ENCODE measurements at places on chromosomes 16 and 17.

DNA sequence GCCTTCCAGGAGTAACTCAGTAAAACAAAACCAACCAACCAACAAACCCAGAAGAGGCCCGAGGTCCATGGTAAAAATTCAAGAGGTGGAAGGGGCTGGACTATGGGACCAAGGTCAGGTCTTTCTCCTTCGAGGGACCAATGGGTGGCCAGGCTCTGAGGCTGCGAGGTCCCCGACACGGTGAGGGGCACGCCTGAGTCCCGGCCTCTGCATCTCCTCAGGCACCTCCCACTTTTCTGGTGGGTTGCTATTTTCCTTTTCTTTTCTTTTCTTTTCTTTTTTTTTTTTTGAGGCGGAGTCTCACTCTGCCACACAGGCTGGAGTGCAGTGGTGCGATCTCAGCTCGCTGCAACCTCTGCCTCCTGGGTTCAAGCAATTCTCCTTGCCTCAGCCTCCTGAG is 18.0 kb downstream of the CD7 start:
- no peak for DNase-seq

DNA sequence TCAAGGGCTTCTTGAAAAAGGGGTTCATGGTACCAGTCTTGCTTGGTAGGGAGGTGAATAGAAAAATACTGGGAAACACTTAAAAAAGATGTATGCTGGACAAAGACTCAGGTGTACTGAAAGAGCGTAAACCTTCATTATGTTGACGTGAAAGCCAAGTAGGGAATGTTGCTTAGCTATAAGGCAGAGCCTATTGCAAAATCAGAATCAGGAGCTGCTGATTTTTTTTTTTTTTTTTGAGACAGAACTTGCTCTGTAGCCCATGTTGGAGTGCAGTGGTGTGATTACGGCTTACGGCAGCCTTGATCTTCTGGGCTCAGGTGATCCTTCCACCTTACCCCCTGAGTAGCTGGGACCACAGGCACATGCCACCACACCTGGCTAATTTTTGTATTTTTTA is 3.9 kb downstream of the TMEM94 start:
- no peak for DNase-seq

DNA sequence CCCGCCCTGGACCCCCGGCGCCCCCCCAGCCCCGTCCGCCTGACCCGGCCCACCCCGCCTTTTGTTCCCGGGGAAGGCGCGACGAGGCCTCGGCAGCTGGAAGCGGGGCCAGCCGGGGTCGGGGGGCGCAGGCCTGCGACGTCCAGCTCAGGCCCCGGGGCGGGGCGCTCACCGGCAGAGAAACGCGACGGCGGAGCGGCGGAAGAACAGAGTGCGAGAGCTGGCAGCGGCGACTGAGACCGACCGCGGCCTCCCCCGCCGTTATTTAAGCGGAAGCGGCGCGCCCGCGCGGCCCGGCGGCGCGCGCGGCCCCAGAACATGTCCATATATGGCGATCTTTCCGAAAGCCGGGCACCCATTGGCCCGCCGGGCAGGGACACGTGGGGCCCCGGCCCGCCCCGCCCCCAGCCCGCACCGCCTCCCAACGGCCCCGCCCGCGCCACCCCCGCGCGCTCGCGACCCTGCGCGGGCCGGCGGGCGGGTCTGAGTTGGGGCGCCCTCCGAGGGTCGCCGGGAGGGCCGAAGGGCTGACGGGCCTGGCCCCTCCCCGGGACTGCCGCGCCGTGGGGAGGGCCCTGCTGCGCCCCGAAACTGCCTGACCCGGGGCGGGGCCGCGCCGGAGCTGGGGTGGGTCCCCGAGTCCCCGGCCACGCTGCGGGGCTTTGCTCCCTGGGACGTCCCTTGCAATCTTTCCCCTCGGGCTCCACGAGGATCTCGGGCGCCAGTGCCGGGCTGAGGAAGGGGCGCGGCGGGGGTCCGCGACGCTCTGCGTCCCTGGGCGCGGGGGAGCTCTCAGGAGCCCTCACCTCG is at the start of gene ACTG1:
TSS of gene ACTG1 (minus strand) at position 238 of the 810 bp plus-strand sequence. CDS start 445 bp downstream, outside the sequence.
- no peak for DNase-seq

DNA sequence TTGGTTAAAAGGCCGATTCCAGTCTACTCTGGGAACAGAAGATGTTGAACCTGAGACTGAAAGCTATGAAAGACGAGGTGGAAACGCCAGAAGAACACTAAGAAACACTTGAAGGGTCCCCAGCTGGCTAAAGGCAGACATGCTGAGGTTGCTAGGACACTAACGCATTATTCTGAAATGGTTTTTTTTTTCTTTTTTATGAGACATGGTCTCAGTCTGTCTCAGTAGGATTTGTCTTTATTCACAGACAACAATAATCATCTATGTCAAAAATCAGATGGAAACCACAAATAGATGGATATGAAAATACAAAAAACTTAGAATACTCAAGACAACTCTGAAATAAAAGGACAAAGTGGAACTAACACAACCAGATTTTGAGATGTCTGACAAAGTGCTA is 35.0 kb upstream of the RASD1 start:
- no peak for DNase-seq

DNA sequence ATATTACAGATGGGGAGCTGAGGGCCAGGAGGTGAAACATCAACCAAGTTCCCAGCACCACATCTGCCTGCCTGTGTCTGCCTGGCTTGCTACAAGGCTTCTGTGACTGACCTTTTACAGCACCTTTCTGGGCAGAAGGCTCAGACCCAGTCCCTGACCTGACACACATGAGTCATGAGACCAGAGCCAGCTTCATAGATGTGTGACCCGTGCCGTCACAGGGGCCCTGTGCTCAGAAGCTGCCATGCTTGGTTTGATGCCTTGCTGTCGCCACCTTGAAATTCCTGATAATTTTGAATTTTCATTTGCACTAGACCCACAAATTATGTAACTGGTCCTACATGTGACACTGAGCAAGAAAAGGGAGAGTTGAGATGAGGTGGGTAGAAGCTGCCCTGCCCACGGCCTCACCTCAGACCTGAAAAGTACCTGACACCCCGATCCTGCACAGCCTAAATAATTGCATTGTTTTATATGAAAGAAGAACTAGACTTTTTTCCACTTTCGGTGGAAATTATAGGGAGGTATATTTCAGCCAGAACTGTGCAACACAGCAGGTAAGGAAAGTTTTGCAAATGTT is 13.3 kb upstream of the PECAM1 start:
- no peak for DNase-seq

- no peak for DNase-seq
Measured at GRCh38 chr16:80569440-80570105, 28.8 kb downstream of the DYNLRB2 start.

GRCh38 chr17:45648642-45649041 is 135.5 kb upstream of the CRHR1 start:
- no peak for DNase-seq

- no peak for DNase-seq
Measured at GRCh38 chr17:80817861-80818260, 173.8 kb upstream of the CHMP6 start.

GRCh38 chr17:54282886-54283285 is 460.2 kb downstream of the KIF2B start:
- no peak for DNase-seq

DNA sequence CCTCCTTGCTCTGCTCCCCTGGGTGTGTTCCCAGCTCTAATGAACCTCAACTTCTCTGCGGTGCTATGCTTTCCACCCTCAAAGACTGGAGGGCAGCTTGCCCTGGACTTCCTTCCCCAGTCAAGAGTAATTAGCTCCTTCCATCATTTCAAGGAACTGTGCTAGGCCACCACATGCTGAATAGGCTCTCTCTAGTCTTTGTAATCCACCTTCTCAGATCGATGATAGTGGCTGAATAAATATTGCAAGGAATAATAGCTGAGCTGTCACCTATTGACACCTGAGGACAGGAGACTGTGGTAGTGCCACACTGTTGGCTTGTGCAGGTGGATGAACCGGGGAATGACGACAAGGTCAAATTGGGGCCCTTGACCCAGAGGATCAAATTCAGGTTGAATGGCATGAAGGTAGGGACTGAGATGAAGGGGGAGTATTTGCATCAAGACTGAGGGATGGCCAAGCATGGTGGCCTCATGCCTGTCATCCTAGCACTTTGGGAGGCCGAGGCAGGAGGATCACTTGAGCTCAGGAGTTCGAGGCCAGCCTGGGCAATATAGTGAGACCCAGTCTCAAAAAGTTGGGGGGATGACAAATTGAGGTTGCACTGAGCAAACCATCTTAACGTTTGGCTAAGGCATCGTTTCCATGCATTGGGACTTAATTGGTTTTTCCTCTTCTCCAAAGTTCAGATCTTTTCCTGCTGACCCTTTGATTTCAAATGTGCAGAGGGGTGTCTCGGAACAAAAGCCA is 18.8 kb upstream of the SLC5A11 start:
- DNase-seq, result no peak

GRCh38 chr16:22397464-22397863 is 23.0 kb upstream of the CDR2 start:
- no peak for DNase-seq

GRCh38 chr16:66871840-66872239 is 8.5 kb upstream of the PDP2 start:
- no peak for DNase-seq

DNA sequence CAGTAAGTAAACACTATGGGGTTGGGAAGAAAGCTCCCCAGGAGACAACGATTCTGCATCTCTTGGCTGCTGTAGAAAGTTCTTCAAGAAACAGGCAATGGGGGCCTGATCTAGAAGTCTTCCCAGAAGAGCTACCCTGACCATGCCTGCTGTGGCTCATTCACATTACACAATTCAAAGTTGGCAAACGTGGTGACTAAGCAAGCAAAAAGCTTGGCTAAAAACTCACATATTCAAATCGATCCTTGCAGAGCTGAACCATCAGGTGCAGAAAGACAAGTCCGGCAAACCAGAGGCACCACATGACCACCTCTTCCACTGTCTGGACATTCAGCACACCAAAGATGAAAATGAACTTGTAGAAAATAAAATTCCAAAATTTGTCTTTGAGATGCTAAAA is 16.1 kb downstream of the AMFR start:
- no peak for DNase-seq

- peak; percentile 77 for DNase-seq
Measured at GRCh38 chr17:80892019-80892855, 99.4 kb upstream of the CHMP6 start.

- no peak for DNase-seq
Measured at GRCh38 chr17:80295559-80295958, 34.9 kb downstream of the RNF213 start.

GRCh38 chr17:58313815-58314705 is 14.5 kb downstream of the TSPOAP1 start:
- DNase-seq, result no peak

- DNase-seq, result no peak
Measured at GRCh38 chr16:56425439-56425832, at the start of gene AMFR. Gene AMFR (minus strand): TSS chr16:56425545. CDS start chr16:56425327, 218 bp downstream.

DNA sequence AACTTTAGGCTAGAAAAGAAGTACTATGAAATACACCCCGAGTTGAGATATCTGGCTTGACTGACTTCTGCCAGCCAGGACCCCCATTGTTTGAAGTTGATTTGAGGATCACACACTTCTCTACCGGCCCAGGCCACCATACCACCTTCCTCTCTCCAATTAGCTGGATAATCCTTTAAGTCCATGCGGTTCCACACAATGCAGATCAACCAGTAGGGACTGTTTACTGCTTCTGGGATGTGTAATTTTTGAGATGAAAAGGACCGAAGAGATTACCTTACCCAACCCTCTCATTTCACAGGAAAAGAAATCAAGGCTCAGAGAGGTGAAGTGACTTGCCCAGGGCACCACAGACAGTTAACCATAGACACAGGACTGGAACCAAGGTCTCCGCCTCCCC is 20.5 kb downstream of the ERN1 start:
- DNase-seq, result no peak

GRCh38 chr16:22775220-22775922 is 38.6 kb upstream of the HS3ST2 start:
- no peak for DNase-seq

DNA sequence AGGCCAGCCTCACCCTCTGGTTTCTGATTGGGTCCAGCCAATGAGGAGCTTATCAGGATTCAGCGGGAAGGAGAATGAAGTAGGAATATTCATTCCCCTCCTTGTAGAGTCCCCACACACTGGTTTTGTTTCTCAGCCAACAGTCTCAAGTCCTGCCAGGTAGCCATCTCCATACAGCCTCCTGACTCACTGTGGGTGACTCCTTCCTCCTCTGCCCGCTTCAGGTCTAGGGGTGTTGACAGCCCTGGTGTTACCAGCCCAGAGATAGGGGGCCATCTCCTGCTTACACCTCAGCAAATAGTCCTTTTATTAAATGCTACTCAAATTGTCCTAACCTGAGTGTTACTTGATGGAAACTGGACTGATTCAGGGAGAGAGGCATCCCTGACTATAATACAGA is 4.0 kb upstream of the MFAP4 start:
- DNase-seq, result no peak

DNA sequence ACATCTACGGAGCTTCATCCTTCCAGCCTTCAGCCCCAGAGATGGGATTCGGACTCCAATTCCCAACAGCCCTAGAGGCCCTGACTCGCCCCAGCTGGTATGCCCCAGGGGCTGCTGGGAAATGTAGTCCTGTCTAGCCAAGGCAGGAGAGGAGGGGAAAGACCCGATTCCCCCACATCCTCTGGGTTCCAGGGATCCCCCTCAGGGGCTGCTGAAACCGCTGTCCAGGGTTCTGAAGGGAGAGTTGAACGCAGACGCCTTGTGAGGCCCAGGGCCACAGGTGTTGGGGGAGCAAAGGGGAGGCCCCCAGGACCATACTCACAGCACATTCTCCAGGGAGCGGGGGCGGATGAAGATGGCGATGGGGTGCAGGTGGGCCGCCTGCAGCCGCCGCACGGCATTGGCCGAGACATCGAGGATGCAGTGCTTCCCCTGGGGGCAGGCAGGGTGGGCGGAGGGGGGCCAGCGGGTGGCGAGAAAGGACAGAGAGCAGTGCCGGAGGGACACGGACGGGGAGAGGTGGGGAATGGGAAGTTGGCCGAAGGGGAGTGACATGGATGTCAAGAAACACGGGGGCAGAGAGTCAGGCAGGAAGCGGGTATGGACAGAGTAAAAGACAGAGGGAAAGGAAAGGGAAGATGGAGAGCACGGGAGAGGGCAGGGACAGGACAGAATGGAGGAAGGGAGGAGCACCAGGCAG is 12.6 kb upstream of the ASGR1 start:
- DNase-seq, result no peak

DNA sequence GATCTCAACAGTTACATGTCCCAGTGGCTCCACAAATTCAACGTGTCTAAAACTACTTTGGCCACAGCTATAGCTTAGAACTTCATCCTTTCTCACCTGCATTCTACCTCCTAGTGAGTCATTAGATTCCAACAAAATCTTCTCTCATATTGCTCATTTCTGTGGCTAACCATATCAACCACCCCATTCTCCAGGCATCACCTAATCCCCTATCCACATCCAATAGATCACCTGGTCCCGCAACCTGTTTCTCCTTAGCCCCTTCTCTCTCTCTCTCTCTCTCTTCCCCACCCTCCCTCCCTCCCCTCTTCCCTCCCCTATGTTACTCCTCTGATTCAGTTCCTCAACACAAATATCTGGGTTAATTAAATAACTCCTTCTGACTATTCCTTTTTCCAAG is 64.6 kb downstream of the ANKFN1 start:
- DNase-seq, result no peak
